Activated T-helper 1 cell treated with anti-CD3 and anti-CD28 coated beads, Interleukin-12 subunit alpha, Interleukin-12 subunit beta, Interleukin-2, Interleukin-4 antibody, amounts not matched to agents 30 ng/mL and 10 ng/mL and 1 ng/mL, durations not matched to agents 14 hours and 24 hours and 36 hours (primary cell): ENCODE measurements at places on chromosomes 1 and 21. TPM values are rescaled to one million over a fixed set of nuclear protein-coding genes. Genes with fewer than 3 reads are reported as not detected.

- H3K36me3 ChIP-seq: no peaks in the 10 kb centered on the region
- no peaks in the 10 kb centered on the region for H3K4me1 ChIP-seq
- H3K27ac ChIP-seq: no peak overlapping the region
- no peaks in the 10 kb centered on the region for H3K27me3 ChIP-seq
Observed at GRCh38 chr1:79460773-79461436, 454.4 kb upstream of the ADGRL4 start.

DNA sequence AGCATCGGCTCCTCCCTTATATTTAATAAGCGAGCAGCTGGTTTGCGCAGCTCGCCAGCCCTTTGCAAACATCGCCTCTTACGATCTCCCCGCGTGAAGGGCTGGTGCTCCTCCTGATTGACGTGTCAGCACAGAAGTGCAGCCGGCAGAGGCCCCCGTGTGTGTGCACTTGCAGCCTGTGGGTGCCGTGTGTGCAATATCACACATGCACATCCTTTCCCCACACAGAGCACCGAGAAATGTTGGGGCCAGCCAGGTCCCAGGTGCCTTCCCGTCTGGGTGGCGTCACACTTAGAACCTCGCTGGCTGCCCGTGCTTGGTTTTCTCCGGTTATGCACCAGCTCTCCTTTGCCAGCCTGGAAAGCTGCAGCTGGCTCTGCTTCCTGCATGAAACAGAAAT is 126.6 kb upstream of the AJAP1 start:
- no peak overlapping the region for H3K27ac ChIP-seq
- peaks cover 3% of the 10 kb centered on the region for H3K27me3 ChIP-seq
- no peak overlapping the region for H3K4me3 ChIP-seq
- no peaks in the 10 kb centered on the region for H3K36me3 ChIP-seq
- H3K4me1 ChIP-seq: no peaks in the 10 kb centered on the region
- no peak for DNase-seq

NBPF4 gene
- 0.16 TPM in 1 of 2 replicates, not detected in the other for total RNA-seq

DNA sequence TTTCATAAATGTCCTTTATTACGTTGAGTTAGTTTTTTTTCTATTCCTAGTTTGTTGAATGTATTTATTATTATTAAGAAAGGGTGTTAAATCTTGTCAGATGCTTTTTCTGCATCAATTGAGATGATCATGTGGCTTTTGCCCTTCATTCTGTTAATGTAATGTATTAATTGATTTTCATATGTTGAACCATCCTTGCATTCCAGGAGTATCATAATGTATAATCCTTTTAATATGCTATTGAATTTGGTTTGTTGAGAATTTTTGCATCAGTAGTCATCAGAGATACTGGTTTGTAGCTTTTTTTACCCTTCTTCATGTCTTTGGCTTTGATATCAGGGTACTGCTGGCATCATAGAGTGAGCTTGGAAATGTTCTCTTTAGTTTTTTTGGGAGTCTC is 100.0 kb downstream of the POFUT2 start:
- H3K27me3 ChIP-seq: no peaks in the 10 kb centered on the region
- no peaks in the 10 kb centered on the region for H3K4me1 ChIP-seq
- peaks cover 66% of the 10 kb centered on the region for H3K36me3 ChIP-seq
- H3K27ac ChIP-seq: no peak overlapping the region
- H3K4me3 ChIP-seq: no peak overlapping the region

- H3K27ac ChIP-seq: no peak overlapping the region
- no peak for DNase-seq
Observed at GRCh38 chr21:35616090-35616489, 444.2 kb downstream of the SETD4 start.

KRTAP10-2 gene
- not detected in 2 replicates for total RNA-seq

- H3K4me1 ChIP-seq: no peaks in the 10 kb centered on the region
- H3K36me3 ChIP-seq: no peaks in the 10 kb centered on the region
- no peak overlapping the region for H3K4me3 ChIP-seq
- DNase-seq: no peak
- no peak overlapping the region for H3K27ac ChIP-seq
Observed at GRCh38 chr1:214989341-214989740, 93.2 kb upstream of the KCNK2 start.

GRCh38 chr1:154225370-154225769 is 4.6 kb downstream of the UBAP2L start:
- peak overlapping the region; percentile 12 for H3K27ac ChIP-seq
- no peak overlapping the region for H3K4me3 ChIP-seq
- H3K36me3 ChIP-seq: peaks cover 62% of the 10 kb centered on the region
- no peaks in the 10 kb centered on the region for H3K27me3 ChIP-seq

DNA sequence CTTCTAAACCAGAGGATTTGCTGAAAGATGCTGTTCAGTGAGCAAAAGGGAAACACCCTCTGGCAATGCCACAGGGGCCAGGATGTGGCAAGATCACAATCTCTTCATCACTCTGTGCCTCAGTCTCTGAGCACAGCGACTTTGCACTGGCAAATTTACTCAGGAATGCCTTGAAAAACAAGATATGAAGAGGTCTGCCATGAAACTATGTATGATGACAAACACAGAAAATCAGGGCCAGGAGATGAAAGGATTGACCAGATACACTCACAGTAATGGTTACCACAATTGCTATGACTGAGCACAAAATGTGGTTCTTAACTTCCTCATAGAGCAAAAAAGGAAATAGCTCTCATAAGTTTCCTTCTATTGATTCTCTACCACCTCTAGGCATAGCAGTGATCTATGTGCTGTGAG is 5.8 kb downstream of the TTC13 start:
- peaks cover 64% of the 10 kb centered on the region for H3K4me1 ChIP-seq
- H3K4me3 ChIP-seq: peak overlapping the region; percentile 59
- no peaks in the 10 kb centered on the region for H3K27me3 ChIP-seq
- peak overlapping the region; percentile 75 for H3K27ac ChIP-seq
- peaks cover 25% of the 10 kb centered on the region for H3K36me3 ChIP-seq

CLIC6 gene
- total RNA-seq: not detected in 2 replicates

- no peaks in the 10 kb centered on the region for H3K27me3 ChIP-seq
- peaks cover 15% of the 10 kb centered on the region for H3K4me1 ChIP-seq
- no peak overlapping the region for H3K27ac ChIP-seq
- no peak for DNase-seq
- no peaks in the 10 kb centered on the region for H3K36me3 ChIP-seq
Observed at GRCh38 chr1:174800876-174801275, 198.9 kb upstream of the CACYBP start.

- DNase-seq: no peak
- H3K4me3 ChIP-seq: no peak overlapping the region
- no peaks in the 10 kb centered on the region for H3K36me3 ChIP-seq
- H3K27ac ChIP-seq: no peak overlapping the region
Observed at GRCh38 chr1:94612525-94613204, 71.1 kb upstream of the F3 start.

GRCh38 chr1:156923670-156924477 is 3.4 kb downstream of the LRRC71 start:
- H3K4me1 ChIP-seq: peaks cover 16% of the 10 kb centered on the region
- no peak for DNase-seq
- H3K27me3 ChIP-seq: peaks cover 79% of the 10 kb centered on the region
- H3K36me3 ChIP-seq: no peaks in the 10 kb centered on the region

DNA sequence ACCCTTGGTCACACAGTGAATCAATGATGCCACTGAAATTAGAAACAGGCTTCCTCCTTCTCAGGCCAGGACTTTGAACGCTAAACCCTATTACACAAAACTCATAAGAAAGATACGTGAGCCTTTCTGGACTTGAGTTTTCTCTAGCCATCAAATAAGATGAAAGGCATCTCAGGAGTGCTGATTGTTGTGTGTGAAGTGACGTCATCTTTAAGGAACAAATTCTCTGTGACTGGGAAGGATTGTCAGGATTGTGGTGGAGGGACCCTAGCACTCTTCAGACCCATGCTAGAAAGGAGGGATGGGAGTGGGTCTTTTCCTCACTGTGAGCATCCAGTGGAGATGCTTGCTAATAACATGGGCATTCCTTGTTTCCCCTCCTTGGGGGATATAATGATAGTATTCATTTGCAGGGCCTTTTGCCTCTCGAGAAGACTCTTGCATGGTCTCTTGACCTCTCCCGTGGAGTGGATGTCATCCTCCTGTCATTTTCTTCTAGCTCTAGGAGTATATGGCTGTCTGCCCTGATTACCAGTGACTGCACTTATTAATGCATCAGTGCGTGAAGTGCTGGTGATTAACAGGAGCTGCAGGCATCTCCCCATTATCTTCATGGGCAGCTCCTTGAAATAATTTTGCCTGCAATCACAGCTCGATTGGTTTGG is 39.9 kb downstream of the SPATA46 start:
- peaks cover 8% of the 10 kb centered on the region for H3K27me3 ChIP-seq
- H3K36me3 ChIP-seq: no peaks in the 10 kb centered on the region
- H3K4me1 ChIP-seq: no peaks in the 10 kb centered on the region
- no peak for DNase-seq

- H3K4me1 ChIP-seq: no peaks in the 10 kb centered on the region
- H3K27me3 ChIP-seq: no peaks in the 10 kb centered on the region
Observed at GRCh38 chr1:216815260-216816131, 92.3 kb upstream of the ESRRG start.

TINAGL1 gene
- total RNA-seq: not detected in 2 replicates

KIF26B gene
- 0.07 and 0.13 TPM in 2 replicates for total RNA-seq

- no peak overlapping the region for H3K4me3 ChIP-seq
- DNase-seq: no peak
- H3K27ac ChIP-seq: no peak overlapping the region
- peaks cover 6% of the 10 kb centered on the region for H3K4me1 ChIP-seq
- peaks cover 12% of the 10 kb centered on the region for H3K27me3 ChIP-seq
Observed at GRCh38 chr1:228510101-228510802, 23.1 kb downstream of the RNF187 start.

DNA sequence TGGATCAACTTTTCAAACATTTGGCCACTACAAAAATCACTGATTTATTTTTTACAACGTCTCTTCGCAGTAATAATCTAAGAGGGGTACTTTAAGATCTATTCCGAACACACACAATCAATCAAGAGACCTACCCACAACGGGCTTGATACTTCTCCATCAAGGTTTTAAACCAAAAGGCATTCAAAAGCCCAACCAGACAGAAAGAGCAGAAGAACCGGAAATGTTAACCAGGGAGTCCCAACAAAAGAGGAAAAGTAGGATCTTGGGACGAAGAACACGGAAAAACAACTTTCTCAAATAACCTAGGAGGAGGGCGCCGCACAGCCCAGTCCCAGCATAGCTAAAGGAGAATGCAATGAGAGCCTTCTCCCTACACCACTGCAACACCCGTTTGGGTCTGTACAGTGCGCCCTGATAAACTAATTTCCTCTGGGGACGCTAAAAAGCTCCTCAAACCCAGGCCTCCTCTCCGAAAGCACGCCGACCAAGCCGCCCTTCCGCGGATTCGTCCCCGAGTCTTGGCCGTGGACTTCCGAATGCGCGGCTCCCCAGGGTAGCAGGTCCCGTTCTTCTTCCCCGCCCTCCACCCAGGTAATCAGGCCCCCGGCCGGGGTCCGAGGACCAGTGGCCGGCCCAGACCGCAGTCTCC is 623 bp downstream of the RPL22 start:
- H3K4me1 ChIP-seq: peaks cover 43% of the 10 kb centered on the region
- H3K27ac ChIP-seq: peak overlapping the region; percentile 92
- DNase-seq: no peak

GRCh38 chr1:43932786-43933385 is 715 bp upstream of the ARTN start:
- DNase-seq: no peak
- H3K36me3 ChIP-seq: peaks cover 5% of the 10 kb centered on the region
- peaks cover 8% of the 10 kb centered on the region for H3K4me1 ChIP-seq
- no peak overlapping the region for H3K4me3 ChIP-seq

- H3K4me3 ChIP-seq: no peak overlapping the region
- DNase-seq: no peak
- peaks cover 12% of the 10 kb centered on the region for H3K27me3 ChIP-seq
- no peaks in the 10 kb centered on the region for H3K36me3 ChIP-seq
Observed at GRCh38 chr1:220315070-220315839, 43.0 kb upstream of the RAB3GAP2 start.

- peaks cover 4% of the 10 kb centered on the region for H3K27me3 ChIP-seq
- H3K36me3 ChIP-seq: no peaks in the 10 kb centered on the region
- H3K4me3 ChIP-seq: no peak overlapping the region
Observed at GRCh38 chr1:78211483-78212092, 165.8 kb downstream of the GIPC2 start.
